Astrocyte (in vitro differentiated cells and primary cell): ENCODE measurements at places on chromosomes 7 and 10. TPM values are rescaled to one million over a fixed set of nuclear protein-coding genes. Genes with fewer than 3 reads are reported as not detected.

DNA sequence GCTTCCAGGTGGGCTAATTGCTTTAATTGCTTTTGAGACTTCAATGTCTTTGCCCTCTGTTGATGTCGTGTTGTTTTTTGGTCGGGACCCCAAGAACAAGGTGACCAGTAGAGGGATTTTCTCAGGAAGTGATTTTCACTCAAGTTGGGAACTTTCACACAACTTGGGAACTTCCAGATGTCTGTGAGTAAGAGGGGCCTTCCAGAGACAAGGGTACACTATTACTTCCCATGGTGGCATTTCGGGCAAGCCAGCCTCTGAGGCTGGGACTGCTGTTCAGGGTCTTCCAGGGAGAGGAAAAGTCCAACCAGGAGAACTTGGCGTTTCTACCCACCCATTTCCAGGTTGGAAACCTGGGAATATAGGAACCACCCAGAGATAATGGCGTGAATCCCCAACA is 170.0 kb upstream of the CDCA7L start:
- H3K4me3 ChIP-seq, result no peak overlapping the region
- no peaks in the 10 kb centered on the region for H3K36me3 ChIP-seq
- no peaks in the 10 kb centered on the region for H3K27me3 ChIP-seq
- DNase-seq, result no peak
- H3K27ac ChIP-seq, result no peak overlapping the region

Gene PON1
- 0.99 and 1.00 TPM in 2 replicates for total RNA-seq

GRCh38 chr7:36760856-36761762 is 36.8 kb upstream of the AOAH start:
- DNase-seq, result no peak
- H3K4me3 ChIP-seq, result no peak overlapping the region
- H3K27ac ChIP-seq, result no peak overlapping the region
- no peaks in the 10 kb centered on the region for H3K36me3 ChIP-seq

- no peaks in the 10 kb centered on the region for H3K36me3 ChIP-seq
- H3K4me1 ChIP-seq, result no peaks in the 10 kb centered on the region
- no peak overlapping the region for H3K27ac ChIP-seq
Measured at GRCh38 chr10:132458586-132459300, 61.7 kb downstream of the PWWP2B start.

Gene TMEM178B
- total RNA-seq, result 2.2 and 3.9 TPM in 2 replicates
